Kidney tubule cell (primary cell): ENCODE measurements at places on chromosomes 13 and 19.

- no peak for DNase-seq
Measured at GRCh38 chr13:39895254-39895653, 239.8 kb downstream of the COG6 start.

DNA sequence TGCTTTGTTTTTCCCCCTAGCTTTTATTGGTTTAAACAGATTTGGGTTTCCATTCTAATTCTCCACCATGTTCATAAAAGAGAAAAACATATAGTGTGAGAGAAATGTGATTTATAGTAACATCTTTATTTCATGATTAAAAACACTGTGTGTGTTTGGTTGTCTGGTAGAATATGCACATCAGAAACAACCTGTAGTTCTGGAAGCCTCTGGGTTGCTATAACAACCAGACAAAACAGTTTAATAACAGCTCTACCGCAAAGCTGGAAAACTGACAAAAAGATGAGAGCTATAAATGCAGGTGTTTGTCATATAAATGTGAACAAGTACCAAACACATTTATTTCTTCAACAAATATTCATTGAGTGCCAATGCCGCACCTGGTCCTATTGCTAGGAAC lies 9.8 kb downstream of the KBTBD6 start:
- DNase-seq = peak; percentile 24

GRCh38 chr19:42380155-42380554 lies 9.9 kb downstream of the CNFN start:
- DNase-seq = no peak

DNA sequence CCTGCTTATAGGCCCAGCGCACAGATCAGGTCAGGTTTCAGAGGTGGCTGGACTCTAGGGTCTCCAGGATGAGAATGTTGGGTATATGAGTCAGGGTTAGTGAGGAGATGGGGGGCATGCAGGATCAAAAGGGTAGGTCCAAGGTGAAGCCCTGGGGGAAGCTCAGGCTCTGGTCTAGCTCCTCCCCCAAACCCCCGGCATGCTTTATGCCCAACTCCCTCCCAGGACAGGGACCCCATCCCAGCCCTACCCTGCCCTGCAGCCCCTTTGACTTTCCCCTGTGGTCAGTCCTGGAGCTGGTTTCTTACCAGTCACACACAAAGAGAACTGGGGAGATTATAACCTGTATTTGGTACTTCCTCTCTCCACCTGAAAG lies 9.8 kb upstream of the CEACAM18 start:
- no peak for DNase-seq

DNA sequence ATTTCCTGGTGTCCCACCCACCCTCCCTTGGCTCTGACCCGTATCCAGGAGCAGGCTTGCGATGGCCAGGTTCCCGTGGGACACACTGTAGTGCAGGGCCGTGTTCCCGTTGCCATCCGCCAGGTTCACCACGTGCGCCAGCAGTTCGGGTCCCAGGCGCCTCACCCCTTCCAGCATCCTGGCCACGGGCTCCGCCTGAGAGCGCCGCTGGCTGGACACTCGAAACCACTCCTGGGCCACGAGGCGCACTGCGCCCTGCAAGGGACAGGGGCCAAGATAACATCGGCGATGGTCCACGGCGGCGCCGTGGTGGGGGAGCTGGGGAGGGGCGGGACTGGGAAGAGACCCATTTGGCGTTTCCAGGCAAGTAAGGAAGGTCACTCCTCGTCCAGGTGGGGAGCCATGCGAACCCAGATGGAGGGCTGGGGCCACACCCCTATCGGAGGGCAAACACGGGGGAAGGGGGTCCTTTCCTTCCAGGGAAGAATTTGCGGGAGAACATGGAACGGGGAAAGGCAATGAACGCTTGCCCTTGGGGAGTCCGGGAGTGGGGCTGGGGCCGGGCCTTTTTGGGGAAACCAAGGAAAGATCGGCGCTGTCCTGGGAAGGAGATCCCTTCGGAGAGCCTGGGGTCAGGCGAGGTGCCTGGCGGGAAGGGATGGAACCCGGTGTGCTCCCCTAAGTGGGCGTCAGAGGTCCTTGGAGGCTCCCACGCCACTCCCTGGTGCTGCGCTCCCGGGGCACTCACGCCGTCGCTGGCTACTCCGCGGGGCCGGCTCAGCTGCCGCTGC lies 9.9 kb downstream of the KANK3 start:
- no peak for DNase-seq

GRCh38 chr13:78845656-78846365 lies 186.9 kb upstream of the OBI1 start:
- no peak for DNase-seq

GRCh38 chr13:30002577-30002976 lies 152.2 kb upstream of the UBL3 start:
- peak; percentile 85 for DNase-seq
